ENCODE measurements at places on chromosomes 16 and 17.

DNA sequence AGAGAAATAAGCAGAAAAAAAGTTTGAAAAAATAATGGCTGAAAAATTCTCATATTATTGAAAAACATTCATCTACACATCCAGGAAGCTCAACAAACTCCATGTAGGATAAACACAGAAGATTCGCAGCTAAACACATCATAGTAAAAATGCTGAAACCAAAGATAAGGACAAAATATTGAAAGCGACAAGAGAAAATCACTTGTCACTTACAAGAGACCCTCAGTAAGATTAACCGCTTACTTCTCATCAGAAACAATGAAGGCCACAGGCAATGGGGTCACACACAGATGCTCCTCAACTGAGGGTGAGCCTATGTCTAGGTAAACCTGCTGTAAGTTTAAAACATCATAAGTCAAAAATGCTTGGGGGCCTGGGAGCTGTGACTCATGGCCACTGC, 38.1 kb upstream of the METRNL start:
- no peak for DNase-seq

DNA sequence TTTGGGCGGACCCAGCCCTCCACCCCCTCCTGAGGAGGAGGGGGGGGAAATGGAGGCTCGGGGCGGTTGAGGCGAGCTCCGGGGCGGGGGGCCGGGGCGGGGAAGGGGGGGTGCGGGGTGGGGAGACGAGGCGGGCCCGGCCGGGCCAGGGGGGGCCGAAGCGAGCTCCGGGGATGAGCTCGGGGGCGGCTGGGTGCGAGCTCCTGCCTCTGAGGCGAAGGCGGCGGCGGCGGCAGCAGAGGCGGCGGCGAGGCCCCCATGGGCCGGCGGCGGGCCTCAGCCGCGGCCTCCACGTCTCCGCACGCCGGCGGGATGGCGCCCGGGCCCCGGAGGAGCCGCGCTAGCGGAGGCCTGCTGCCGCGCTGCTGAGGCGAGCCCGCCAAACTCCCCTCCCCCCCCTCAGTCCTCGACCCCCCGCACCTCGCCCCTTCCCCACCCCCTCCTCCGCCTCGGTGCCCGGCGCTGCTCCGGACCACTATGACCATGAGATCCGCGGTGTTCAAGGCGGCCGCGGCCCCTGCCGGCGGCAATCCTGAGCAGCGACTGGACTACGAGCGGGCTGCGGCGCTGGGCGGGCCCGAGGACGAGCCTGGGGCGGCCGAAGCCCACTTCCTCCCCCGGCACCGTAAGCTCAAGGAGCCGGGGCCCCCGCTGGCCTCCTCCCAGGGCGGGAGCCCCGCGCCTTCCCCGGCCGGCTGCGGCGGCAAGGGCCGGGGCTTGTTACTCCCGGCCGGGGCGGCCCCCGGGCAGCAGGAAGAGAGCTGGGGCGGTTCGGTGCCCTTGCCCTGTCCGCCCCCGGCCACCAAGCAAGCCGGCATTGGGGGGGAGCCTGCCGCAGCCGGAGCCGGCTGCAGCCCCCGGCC, 596 bp downstream of the MSL1 start:
- peak; percentile 49 for DNase-seq

- no peak for DNase-seq
Measured at GRCh38 chr16:79876332-79876730, 275.8 kb upstream of the MAF start.

- no peak for DNase-seq
Measured at GRCh38 chr16:31149894-31150890, at the start of gene PRSS36. Gene PRSS36 (minus strand): TSS chr16:31150066. CDS start chr16:31150035, 31 bp downstream.

- DNase-seq, result no peak
Measured at GRCh38 chr16:75292691-75293090, 41.3 kb upstream of the BCAR1 start.

GRCh38 chr17:80485846-80486245, 9.4 kb upstream of the NPTX1 start:
- no peak for DNase-seq

DNA sequence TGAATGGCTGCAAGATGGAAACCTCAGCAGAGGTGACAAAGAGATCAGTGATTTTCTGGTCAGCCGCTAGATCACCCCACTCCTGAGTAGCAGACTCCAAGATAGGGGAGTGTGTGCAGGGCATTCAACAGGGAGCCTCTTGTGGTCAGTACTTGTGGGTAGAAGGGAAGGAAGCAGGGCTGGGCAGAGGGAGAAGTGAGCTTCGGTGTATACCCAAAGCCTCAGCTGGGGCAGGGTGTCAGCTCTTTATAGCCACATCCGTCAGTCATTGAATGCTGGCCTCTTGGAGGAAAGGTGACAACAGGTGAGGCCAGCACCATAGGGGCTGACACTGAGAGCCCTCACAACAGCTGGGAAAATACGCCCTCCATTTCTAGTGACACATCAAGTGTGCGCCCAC, 2.2 kb upstream of the SLC12A3 start:
- no peak for DNase-seq

DNA sequence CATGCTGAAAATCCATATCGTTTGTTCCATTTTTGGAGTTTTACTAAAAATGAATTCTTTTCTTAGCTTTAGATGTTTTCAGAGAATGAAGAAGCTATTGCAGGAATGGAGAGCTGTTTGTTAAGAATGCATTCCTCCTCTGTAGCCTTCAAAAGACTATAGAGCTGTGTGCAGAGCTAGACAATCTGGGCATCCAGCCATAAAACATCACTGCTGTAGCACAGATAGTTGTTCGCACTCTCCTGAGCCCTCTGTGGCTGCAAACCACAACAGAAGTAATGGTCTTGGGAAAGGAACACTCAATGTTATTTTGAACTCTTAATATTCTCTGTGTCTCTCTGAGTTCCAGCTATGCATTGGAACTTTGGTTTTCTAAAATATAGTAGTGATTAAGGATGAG, 4.9 kb downstream of the TNRC6C start:
- DNase-seq, result peak; percentile 47

GRCh38 chr16:83549316-83550182, 258.2 kb upstream of the HSBP1 start:
- no peak for DNase-seq

DNA sequence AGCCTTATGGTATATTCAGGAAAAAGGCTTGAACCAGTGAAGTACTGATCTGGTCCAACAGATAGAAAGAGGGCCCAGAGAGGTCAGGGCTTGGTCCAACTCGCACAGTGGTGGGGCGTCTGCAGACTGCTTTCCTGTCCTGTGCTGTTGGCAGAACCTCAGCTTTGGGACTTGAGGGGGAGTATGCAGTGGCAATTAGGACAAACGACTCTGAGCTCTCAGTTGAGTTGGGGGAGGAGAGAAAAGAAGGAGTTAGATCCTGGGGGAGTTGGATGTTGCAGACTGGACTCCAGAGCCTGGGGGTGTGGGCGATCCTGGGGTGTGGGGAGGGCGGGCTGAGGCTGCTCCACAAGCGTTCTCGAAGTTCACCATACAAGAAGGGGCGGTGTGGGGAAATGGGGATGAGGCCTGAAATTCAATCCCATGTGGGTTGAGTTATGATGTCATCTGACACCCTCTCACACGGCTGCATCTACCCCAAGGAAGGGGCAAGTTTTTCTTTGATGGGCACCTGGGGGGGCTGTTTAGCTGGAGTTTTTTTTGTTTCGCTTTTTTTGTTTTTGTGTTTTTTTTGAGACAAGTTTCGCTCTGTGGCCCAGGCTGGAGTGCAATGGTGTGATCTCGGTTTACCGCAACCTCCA, 14.6 kb downstream of the GRB7 start:
- DNase-seq, result no peak

DNA sequence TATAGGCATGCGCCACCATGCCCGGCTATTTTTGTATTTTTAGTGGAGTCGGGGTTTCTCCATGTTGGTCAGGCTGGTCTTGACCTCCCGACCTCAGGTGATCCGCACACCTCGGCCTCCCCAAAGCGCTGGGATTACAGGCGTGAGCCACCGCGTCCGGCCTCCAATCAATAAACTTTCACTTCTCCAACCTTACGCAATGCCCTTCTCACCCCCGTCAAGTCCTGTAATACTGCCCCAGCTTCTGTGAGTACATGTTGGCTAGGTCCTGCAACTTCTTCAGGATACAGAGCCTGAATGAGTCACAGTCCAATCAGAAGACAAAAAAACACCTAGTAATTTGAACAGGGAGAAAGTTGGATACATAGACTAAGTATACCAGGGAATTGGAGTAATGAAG, 47.1 kb upstream of the PHOSPHO1 start:
- DNase-seq, result no peak

DNA sequence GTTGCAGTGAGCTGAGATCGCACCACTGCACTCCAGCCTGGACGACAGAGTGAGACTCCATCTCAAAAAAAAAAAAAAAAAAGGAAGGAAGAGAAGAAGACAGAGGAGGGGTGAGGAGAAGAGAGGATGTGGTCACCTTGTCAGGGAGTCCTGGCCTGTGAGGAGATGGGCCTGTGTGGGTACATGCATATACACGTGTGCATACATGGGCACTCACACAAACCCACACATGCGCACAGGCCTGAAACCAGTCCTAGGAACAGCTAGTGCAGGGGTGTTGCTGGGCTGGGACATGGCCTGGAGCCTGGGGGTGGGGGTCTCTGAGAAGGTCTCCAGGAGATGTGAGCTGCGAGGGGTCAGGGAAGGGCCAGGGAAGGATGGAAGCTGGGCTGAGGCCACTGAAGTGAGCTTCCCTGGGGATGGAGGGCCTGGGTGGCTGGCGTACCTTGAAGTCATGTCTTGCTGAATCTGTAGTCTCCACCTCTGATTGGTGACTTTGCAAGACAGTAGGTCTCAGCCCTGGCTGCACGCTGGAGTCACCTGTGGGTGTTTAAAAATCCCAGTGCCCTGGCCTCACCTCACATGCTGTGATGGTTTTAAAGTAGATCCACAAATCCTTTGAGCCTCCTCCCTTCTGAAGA, 72.4 kb downstream of the MRM1 start:
- DNase-seq, result no peak

DNA sequence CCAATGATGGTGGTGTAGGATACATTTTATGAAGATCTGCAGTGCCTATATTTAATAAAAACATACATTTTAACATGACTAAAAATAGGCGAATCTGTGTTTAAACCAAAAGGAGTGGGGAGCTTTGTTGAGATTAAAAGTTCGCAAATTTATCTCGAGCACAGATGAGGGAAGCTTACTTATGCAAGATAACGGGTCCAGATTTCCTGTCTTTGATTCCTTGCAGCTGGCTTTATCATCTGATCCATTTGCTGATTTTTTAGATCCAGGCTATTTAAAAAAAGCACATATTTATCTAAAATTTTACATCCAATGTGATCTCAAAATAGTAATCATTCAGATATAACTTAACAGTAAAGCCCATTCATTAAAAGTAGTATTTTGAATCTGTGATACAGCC, 57.0 kb upstream of the INTS2 start:
- DNase-seq, result no peak

- peak; percentile 63 for DNase-seq
Measured at GRCh38 chr17:50661795-50662391, 27.2 kb downstream of the ABCC3 start.

DNA sequence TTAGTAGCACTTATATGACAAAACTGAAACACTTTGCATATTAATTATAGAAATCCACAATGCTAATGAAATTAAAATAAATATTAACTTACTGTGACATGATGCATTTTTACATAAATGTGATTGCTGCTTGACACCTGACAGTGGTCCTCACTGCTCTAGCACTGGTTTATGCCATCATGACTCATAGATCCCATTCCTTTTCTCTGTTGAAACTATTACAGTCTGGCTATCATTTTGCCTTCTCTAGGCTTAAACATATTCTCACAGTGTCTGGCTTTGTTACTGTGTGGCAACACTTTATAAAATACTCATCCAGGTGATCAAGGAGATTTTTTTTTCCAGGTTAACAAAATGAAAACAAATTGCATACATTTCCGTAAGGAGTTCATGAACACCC, 108.0 kb downstream of the MRTFB start:
- DNase-seq, result no peak

GRCh38 chr16:85649411-85650134, 36.5 kb downstream of the GSE1 start:
- DNase-seq, result no peak

DNA sequence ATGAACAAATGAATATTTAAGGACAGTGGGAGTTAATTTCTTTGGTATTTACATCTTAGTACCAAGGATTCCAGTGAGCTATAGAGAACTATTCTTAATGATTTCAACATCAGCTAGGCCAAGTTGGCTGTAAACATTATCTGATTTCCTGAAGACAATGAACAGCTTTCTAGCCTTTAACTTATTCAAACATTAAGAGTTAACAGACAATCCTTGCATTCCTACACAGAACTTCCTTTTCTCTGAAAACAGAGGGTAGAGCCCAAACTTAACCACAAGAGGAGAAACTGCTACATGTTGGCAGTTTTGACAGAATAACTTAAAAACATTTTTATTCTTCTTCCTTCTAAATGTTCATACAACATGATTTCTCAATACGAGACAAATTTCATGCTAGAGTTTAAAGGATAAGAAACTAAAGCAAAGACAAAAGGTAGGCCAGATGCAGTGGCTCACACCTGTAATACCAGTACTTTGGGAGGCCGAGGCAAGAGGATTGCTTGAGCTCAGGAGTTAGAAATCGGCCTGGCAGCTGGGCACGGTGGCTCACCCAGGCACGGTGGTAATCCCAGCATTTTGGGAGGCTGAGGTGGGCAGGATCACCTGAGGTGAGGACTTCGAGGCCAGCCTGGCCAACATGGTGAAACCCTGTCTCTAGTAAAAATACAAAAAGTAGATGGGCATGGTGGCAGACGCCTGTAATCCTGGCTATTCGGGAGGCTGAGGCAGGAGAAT, 4.4 kb downstream of the CRLF3 start:
- no peak for DNase-seq

DNA sequence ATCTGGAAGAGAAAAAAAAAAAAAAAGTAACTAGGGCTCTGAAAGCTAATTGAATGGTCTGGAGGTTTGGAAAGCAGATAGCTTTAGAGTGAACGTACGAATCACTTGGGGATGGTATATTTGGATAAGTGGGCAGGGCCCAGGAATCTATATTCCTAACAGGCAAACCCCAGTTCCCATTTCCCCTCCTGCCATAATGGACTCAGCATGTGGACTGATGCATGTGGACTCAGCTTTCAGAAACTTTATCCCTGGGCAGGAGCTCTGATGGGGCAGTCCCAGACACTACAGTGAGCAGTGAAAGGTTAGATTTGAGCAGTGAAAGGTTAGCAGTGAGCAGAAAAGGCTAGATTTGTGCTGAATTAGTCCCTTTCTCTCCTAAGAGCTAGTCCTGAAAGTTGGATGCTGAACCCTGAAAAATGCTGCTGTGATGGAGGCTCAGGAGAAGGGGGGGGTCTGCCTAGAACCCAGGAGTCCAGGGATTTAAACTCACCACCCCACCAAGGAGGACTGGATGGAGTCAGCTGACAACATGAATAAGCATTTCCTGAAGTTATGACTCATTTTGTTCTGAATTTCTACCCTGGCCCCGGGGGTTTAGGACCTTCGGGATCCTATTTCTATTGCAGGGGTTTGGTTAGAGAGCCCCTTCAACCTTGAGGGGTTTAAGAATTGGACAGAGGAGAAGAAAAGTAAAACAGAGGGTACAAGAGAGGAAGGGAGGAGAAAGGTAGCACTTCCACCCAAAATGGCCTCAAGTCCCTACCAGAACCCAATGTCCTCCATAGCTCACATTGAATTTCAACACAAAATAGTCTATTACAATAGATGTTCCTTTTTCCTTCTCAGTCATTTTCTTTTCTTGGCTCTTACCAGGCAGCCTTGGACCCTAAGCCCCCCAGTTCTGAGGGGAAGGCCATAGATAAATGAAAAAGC, 10.3 kb upstream of the FZD2 start:
- DNase-seq, result no peak
